Stimulated activated CD8-positive, alpha-beta memory T cell treated with anti-CD3 and anti-CD28 coated beads, Interleukin-7, amount 100 ng/mL, for 1 hour (primary cell): ENCODE measurements at places on chromosomes 12 and 14.

GRCh38 chr12:122834104-122834920, 945 bp upstream of the HIP1R start:
- DNase-seq, result no peak

DNA sequence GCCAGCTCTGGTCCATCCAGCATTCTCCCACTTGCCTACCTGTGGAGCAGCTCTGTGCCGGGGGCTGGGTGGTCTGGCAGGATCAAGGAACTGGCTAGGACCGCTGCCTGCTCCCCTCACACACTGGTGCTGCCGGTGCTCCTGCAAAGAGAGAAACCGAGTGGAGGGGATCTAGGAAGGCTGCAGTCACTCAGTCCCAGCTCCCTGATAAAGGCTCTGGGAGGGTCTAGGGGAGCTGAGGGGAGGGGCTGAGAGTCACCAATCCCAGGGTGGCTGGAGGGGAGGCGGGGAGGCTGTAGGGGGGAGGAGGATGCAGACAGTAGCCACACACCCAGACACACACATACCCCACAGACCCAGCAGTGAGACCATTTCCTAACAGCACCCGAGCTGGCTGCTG, at the start of gene TAC3:
Gene TAC3 (minus strand): TSS at position 182 of the 400 bp plus-strand sequence. CDS start 732 bp downstream, outside the sequence.
- DNase-seq, result no peak

DNA sequence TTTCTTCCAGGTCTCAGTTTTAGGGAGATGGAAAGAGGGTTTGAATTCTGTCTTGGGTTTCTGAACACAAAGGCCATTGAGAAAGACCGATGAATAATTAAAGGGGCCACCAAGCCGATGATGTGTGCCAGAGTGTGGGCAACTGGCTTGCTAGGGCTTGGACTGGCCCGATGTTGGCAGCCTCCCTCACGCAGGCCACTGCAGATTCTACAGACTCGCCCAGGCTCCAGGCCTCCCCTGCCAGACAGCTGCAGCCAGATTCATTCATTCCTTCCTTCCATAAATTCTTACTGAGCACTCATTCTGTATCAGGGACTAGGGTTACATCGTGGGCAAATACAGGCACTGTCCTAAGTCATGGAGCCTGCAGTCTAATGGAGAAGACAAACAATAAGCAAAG, 34.9 kb downstream of the ACTN1 start:
- DNase-seq, result no peak

- DNase-seq, result no peak
Measured at GRCh38 chr14:103026988-103027387, 30.4 kb downstream of the CDC42BPB start.

GRCh38 chr12:18221726-18222125, 39.6 kb upstream of the PIK3C2G start:
- no peak for DNase-seq

- no peak for DNase-seq
Measured at GRCh38 chr14:53581504-53581903, 375.1 kb downstream of the BMP4 start.

GRCh38 chr14:59454139-59454538, 11.0 kb downstream of the GPR135 start:
- no peak for DNase-seq

DNA sequence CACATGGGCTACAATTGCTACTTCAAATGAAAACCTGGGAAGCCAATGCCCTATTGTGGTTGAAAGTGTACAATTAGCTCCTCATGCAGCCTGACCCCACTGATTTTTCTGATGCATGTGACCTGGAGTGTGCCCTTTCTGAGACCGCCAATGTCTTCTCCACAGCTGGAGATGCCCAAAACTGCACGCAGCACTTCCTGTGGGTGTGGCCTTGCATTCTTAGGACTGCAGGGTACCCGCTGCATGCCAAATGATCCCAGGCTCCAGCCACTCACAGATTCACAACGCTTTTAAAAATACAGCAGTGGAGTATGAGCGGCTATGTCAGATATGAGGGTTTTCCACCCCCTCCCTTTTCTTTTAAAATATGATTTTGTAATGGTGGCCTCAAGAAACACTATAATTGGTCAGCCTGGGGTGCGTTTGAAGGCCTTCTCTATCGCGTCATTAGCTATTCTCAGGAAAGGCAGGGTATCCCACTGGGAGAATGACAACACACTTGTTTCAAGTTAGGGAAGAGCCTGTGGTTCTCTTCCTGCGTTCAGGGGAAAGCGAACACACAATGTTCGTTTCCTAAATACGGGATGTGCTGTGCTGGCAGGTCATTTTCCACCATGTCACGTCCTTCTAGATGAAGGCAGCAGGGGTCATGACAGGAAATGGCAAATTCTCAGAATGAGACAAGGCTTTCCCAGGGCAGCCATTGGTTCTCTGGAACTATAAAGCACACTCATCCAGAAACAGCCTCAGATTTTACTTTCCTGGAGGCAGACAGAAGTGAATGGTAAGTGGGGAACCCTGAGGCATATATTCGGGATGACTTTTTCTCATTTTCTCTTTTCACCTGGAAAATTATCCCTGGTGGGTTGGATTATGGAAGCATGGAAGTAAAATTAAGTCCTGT, at the start of gene APOLD1:
Gene APOLD1 (plus strand): TSS at position 749 of the 904 bp plus-strand sequence. CDS start 33 bp downstream, at position 782.
- DNase-seq, result no peak

DNA sequence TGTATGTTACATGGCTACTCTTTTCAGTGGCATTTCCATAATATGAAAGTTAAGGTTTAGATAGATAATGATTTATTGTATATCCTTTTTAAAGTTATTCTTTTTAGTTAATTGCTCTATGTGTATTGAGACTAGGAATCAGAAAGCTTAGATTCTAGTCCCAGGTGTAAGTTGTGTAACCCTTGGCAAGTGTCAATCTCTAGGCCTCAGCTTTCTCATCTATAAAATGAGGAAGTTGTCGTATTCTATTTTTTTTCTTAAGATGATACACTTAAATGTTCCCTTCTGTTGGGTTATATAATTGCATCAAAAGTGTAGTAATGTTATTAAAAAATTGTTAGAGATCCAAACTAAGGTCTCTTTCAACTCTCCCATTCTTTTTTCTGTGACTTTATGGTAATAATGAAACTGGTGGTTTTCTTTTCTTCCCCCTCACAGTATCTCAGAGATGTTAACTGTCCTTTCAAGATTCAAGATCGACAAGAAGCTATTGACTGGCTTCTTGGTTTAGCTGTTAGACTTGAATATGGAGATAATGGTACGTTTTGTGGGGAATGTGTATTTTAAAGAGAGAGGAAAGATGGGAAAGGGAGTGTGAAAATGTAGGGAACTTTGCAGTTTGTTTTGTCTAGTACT, 4.1 kb downstream of the RTRAF start:
- no peak for DNase-seq

DNA sequence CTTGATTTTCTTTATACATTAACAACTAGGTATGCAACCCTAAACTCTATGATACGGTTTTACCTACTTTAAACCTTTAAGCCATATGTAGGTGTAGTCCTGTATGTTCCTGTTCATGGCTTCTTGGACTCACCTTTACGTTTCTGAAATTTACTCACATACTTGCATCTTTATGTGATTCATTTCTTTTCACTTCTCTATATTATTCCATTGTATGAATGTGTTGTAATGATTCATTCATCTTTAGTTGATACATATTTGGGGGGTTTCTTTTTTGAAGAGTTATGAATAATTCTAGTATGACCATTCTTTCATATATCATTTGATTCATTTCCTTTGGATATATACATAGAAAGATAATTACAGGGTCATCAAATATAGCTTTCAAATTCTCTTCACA, 2.4 kb upstream of the TAS2R50 start:
- no peak for DNase-seq

DNA sequence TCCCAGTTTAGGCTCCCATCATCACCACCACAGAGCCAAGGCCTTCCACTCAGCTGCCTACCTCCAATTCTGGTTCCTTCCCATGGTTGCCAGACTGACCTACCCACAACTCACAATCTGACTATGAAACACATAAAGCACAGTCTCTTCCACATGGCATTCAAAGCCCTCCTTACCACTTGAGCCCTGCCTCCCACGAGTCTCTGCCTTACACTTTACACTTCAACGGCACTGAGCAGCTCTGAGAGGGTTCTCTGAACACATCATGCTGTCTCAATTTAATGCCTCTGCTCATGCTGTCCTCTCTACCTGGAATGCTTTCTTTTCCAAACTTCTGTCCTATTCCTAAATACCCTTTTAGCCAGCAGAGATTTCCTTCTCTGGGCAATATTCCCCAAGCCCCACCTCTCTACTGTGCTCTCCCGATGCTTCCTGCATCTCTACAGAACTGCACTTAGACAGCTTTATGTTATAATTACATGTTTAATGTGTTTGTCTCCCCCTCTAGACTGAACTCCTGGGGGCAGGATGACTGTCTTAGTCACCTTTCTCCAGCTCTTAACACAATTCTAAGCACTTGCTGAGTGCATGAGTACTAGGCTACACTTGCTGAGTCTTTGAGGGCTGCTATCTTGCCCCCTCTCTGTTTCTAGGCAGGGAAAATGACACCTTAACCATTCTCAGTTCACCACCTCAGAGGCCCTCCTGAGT, 23.5 kb downstream of the FMNL3 start:
- DNase-seq, result no peak

DNA sequence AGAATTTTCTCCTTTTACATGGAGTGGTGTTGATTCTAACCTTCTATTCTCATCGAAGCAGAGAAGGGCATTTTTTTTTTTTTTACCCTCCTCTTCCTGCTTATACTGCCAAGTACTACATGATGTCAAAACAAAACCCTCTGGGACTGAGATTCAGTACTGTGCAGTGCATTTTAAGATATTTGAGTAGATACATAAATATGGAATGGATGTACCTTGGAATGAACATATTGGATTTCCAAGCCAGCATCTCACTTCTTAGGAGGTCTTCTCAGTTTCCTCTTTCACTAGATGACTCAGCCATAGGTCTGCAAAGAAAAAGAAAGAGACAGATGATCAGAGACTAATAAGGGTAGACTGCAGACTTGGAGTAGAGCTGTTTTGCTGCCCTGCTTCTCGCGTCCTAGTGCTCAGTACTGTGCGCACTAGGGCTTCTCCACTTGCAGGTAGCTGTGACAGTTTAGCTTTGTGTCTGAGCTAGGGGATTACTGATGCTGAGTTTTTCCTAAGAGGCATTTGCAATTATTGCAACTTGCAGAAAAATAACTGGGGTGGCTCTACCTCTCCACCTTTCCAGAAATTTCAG, 20.4 kb downstream of the TPH2 start:
- DNase-seq, result no peak

DNA sequence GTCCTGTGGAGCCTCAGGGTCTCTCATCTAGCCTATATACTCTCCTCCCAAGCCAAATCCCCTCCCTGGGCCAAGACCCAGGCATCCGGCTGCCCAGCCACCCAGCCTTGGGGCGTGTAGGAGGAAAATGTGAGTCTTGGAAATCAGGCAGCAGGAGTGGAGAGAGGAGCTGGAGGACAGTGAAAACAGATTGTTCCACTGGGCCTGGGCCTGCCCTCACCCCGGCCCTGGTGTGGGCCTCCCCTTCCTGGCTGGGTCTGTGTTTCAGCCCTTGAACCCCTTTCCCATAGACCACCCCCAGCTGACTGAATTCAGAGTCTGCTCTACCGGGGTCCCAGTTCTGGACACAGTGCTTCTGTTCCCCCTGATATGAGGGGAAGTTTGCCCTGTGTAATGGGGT, 6.7 kb downstream of the ITGA5 start:
- DNase-seq, result no peak

GRCh38 chr14:77026166-77026929, 2.2 kb downstream of the IRF2BPL start:
- DNase-seq, result no peak

GRCh38 chr12:11707535-11707934, 58.1 kb downstream of the ETV6 start:
- no peak for DNase-seq

DNA sequence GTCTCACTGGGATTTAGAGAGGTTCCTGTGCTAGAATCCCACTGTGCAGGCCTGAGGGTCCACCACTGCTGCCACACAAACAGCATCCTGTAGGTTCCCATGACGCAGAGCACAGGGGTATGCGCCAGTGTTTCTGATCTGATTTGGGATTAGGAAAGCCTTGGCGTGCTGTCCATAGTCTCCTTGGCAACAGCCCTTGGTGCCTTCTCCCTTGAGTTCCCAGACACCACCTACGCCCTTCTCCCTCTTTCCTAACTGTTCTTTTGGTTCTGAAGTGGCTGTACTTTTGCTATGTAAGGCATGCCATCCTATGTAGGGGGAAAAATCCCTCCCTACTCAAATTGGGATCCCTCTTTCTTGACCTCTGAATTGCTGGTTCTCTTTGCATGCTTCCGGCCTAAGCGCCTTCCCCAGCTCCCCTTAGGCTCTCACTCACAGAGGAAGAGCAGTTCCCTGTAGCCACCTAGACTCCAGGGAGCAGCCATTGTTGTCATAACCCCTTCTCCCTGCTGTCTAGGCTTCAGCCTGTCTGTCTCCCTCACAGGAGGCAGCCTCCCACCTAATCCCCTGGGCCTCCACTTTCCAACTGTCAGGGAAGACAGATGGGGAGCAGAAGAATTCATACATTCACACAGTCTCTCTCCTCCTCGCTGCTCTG, 14.8 kb upstream of the RIC8B start:
- no peak for DNase-seq

- DNase-seq, result no peak
Measured at GRCh38 chr12:80044694-80045046, 54.7 kb upstream of the OTOGL start.

GRCh38 chr12:112172556-112173324, 47.4 kb downstream of the TRAFD1 start:
- no peak for DNase-seq

GRCh38 chr14:96149131-96149530, 55.5 kb upstream of the BDKRB2 start:
- no peak for DNase-seq

DNA sequence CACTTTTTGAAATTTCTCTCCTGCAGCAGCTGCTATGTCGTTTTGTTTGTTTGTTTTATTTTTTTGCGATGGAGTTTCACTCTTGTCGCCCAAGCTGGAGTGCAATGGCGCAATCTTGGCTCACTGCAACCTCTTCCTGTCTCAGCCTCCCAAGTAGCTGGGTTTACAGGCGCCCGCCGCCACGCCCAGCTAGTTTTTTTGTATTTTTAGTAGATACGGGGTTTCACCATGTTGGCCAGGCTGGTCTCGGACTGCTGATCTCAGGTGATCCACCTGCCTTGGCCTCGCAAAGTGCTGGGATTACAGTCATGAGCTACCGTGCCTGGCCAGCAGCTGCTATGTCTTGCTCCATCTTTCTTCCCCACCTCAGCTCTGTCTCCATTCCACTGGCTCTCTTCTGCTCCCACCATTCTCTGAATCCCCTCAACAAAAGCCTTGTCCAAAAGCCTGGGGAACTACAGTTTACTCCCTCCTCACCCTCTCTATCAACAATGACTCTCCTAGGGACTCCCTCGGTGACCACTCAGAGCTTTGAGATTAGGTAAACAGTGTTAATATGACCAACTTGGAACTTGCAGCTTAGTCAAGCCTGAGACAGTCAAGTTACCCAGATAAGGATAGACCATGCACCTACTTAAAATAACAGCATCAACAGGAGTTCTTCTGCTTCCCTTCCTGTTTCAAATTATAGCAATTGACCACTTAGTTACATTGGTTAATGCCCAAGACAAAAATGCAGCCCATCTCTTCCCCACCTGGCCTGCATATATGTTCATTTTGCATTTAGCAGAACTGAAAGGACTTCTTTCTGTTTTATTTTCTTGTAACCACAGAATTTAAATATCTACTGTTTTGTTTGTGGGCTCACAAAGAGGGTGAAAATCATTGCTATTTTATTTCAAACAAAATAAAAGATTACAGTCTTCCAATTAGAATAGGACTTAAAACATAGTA, 189.0 kb upstream of the AMIGO2 start:
- no peak for DNase-seq
